ENCODE measurements at places on chromosomes 3 and 15. TPM values are rescaled to one million over a fixed set of nuclear protein-coding genes. Genes with fewer than 3 reads are reported as not detected.

DNA sequence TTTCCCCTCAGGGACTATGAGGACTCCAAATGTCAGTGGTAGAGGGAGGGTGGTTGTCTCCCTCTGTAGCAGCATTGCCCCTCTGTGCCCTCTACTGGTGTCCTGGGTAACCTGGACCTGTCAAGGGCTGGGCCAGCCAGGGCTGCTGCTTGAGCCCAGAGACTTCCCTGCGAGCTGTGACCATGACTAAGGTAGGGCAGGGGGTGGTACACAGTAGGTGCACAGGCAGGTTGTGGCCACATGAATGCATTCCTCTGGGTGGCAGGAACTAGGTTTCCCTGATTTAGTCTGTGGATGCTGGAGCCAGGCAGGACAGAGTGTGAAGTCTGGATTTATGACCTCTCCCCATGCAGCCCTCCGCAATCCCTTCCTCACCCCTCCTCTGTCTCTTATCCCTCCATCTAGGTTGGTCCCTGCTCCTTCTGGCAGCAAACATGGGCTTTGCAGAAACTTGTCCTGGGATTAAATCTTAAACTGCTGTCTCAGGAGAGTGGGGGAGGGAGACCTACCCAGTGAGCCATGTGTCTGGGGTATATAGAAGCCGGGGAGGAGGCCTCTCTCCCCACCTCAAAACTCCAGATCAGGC is 8.7 kb upstream of the SEMA3F start:
- DNase-seq: no peak

Gene MST1
- 242 TPM for polyA plus RNA-seq

GRCh38 chr15:44099671-44100070 is 95.4 kb downstream of the FRMD5 start:
- DNase-seq: no peak

Gene GRM7
- 1.4 TPM for polyA plus RNA-seq

- no peak for DNase-seq
Measured at GRCh38 chr3:10321630-10322351, 879 bp upstream of the SEC13 start.

- no peak for DNase-seq
Measured at GRCh38 chr3:115148142-115148790, 1.2 kb upstream of the ZBTB20 start.

GRCh38 chr3:99365396-99365795 is 273.0 kb upstream of the COL8A1 start:
- DNase-seq: no peak

Gene RBPMS2
- polyA plus RNA-seq: 10.7 TPM

GRCh38 chr3:98587654-98588053 is 5.8 kb downstream of the CPOX start:
- no peak for DNase-seq

Gene ILDR1
- 9.3 TPM for polyA plus RNA-seq

GRCh38 chr3:9781551-9781950 is 10.7 kb downstream of the TADA3 start:
- no peak for DNase-seq

Gene ADAMTS17
- polyA plus RNA-seq: 2.2 TPM

Gene IL16
- 5.4 TPM for polyA plus RNA-seq

- DNase-seq: no peak
Measured at GRCh38 chr3:16494094-16494493, 19.4 kb downstream of the RFTN1 start.

- no peak for DNase-seq
Measured at GRCh38 chr3:43966530-43966929, 275.2 kb upstream of the TOPAZ1 start.

Gene IGDCC3
- polyA plus RNA-seq: 7.5 TPM

- no peak for DNase-seq
Measured at GRCh38 chr15:79406210-79406609, 25.9 kb upstream of the MINAR1 start.

- no peak for DNase-seq
Measured at GRCh38 chr3:30188713-30189112, 417.7 kb upstream of the TGFBR2 start.

DNA sequence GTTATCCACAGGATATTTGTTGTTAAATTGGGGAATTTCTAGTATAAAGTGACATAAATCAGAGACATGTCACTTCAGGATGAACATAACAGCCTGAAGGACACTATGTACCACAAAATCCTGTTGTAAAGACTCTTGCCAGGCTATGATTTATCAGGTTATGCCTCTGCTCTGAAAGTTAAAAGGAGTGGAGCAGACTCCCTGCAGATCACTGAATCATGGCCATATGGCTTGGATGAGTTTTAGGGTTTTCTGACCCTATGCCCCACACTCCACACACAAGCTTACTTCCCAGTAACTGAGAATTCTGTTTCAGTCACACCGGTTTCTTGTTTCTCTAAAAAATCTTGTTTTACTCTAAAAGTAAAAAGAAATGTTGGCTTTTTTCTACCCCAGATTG is 869.4 kb downstream of the NAALADL2 start:
- no peak for DNase-seq

Gene CD96
- polyA plus RNA-seq: 0.45 TPM
